ENCODE measurements at places on chromosomes 4 and X.

DNA sequence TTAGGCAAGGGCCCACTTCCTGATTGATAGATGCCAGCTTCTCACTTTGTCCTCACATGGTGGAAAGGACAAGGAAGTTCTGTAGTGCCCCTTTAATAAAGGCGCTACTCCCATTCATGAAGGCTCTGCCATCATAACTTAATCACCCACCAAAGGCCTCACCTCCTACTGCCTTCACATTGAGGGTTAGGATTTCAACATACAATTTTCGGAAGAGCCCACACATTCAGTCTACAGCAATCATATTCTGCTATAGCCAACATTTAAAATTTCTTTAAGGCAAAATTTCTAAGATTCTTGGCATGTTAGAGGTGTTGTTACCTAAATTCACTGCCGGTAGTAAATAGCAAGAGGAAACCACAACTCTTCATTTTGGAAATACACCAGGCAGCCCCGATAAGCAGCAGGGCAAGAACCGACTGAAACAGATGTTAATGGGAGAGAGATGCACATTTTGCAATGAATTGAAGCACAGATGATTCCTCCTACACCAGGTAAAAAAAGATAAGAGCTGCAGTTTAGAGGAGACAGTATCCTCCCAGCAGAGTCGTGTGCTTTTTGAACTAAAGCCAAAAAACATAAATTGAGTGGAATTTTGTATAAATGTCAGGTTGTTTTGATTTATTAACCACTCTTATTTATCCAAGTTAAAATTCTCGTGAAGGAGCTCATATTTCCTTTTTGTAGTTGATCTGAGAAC lies 594.9 kb downstream of the KCTD8 start:
- DNase-seq, result no peak

DNA sequence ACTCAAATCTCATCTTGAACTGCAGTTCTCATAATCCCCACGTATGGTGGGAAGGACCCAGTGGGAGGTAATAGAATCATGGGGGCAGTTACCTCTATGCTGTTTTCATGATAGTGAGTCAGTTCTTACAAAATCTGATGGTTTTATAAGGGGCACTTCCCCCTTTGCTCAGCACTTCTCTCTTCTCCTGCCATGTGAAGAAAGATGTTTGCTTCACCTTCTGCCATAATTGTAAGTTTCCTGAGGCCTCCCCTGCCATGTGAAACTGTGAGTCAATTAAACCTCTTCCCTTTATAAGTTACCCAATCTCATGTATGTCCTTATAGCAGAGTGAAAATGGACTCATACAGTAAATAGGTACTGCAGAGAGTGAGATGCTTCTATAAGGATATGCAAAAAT lies 1050.6 kb upstream of the GRIA3 start:
- DNase-seq, result no peak

GRCh38 chr4:6869944-6870343 lies 39.7 kb upstream of the TBC1D14 start:
- DNase-seq, result no peak

- DNase-seq, result no peak
Observed at GRCh38 chrX:16114611-16115010, 8.8 kb upstream of the GRPR start.

GRCh38 chrX:45952030-45952429 lies 593.2 kb downstream of the ZNF674 start:
- DNase-seq, result no peak

DNA sequence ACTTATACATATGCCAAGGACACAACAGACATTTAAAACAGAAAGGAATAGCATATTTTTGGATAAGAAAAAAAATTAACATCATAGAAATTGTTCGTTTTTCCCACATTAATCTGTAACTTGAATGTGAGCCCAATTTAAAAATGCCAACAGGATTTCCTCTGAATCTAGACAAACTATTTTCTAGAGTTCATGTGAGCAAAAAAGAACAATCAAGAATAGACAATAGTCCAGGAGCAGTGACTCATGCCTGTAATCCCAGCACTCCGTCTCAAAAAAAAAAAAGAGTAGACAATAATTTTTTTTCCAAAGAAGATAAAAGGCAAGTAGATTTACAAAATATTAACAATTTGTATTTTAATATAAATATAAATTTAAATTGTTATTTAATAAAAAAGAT lies 73.7 kb upstream of the DUSP21 start:
- DNase-seq, result no peak

DNA sequence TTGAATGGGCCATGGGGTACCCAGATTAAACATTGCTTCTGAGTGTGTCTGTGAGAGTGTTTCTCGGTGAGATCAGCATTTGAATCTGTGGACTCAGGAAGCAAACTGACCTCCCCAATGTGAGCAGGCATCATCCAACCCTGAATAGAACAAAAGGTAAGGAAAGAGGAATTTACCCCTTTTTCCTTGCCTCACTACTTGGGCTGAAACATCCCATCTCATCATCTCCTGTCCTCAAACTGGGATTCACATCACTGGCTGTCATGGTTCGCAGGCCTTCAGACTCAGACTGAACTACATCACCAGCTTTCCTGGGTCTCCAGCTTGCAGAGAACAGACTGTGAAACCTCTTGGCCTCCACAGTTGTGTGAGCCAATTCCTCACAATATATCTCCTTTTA lies 47.1 kb downstream of the TEC start:
- no peak for DNase-seq

- DNase-seq, result no peak
Observed at GRCh38 chr4:5452156-5452555, 256.2 kb downstream of the EVC2 start.

DNA sequence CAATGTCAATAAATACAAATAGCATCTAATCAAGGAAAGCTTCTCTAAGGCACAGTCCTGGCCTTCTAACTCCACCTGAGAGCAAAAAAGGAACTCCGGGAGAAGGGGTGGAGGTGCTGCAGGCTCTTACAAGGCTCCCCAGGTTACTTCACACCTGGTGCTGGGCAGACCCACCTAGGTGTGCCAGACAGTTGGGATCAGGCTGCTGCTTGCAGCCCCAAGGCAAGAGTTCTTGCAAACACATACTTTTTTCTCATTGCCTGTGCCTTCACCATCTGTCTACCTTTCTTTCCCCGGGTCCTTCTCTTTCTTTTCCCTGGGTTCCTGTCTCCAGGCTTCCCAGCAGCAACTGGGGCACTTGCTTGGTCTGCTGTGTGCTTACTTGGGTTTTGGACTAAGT lies 81.4 kb upstream of the STIM2 start:
- no peak for DNase-seq

DNA sequence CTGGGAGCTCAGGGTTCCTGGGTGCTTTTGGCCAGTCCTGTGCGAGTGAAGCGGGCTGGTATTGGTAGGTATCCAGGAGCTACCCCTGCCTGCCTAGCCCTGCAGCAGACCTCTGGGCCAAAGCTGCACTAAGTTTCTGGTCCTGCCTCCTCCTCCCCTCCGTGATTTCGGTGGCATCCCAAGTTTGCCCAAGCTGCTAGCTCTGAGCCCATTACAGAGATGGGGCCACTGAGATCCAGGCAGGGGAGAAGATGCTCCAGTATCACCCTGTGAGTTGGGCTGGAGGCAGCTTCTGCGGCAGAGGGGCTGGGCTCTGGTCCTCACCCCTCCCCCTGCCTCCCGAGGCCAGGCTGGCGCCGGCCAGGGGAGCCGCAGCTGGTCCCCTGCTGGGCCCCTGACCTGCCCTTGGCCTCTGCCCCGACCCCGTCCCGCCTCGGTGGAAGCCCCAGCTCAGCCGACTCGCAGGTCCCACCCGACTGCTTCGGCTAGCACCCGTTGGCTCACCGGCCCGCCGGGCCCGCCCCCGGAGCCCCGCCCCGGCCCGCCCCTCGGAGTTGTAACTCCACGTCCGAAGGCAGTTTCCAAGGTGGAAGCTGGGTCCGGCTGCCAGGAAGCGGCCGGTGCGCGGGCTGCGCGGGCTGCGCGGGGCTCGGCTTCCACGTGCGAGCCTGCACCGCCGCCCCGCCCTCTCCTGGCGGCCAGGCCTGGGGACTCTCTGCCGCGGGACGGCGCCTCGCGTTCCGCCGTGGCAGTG lies at the start of gene DUSP9:
TSS of gene DUSP9 (plus strand) at position 584 of the 754 bp plus-strand sequence. CDS start 751 bp downstream, outside the sequence.
- DNase-seq, result no peak

GRCh38 chrX:45322382-45322781 lies 121.7 kb upstream of the DIPK2B start:
- DNase-seq, result peak; percentile 13

- DNase-seq, result no peak
Observed at GRCh38 chr4:143417679-143418403, 81.2 kb downstream of the GAB1 start.

DNA sequence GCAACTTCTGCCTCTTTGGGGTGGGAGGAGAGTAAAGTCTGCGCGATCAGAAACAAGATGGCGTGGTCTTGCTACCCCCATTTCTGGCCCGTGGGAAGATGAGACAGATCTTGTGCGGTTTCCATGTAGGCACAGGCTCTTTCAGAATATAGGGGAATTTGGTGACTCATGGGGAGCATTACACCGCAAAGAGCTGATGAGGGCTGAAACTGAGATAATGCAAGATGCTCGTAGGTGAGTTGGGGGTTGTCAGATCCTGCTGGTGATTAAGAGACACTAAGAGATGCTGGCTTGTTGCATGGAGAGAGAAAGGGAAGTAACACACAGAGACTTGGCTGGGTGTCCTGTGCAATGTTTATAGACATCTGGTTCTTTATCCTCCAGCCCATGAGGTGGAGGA lies 1.5 kb downstream of the EVC start:
- no peak for DNase-seq

DNA sequence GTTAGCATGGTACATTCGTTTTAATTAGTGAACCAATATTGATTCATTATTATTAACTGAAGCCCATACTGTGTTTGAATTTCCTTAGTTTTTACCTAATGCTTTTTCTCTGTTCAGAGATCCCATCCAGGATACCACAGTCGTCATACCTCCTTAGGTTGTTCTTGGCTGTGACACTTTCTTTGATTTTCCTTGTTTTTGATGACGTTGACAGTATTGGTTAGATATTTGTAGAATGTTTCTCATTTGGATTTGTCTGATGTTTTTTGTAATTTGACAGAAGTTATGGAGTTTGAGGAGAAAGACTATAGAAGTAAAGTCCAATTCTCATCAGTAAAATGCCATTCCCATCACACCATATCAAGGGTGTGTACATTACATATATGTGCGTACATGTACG lies 16.2 kb upstream of the RAP2C start:
- DNase-seq, result no peak

DNA sequence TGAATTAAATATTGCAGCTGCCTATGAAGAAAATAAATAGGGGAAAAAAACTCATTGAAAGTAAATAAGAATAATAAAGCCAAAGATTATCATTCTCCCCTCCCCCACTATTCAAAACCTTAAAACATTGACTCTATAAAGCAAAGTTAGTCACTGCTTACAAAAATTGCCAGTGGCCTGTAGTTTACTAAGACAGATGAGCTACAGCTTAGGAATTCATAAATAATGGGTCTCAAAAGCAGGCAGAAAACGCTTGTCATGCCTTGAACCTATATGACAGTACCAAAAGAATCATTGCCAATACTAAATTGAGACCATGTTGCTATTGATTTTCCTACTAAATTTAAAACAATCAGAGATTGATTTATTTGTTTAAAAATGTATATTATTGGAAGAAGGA lies 78.9 kb downstream of the SLC10A7 start:
- DNase-seq, result no peak

GRCh38 chrX:129545408-129545807 lies 5.3 kb downstream of the OCRL start:
- peak; percentile 89 for DNase-seq

DNA sequence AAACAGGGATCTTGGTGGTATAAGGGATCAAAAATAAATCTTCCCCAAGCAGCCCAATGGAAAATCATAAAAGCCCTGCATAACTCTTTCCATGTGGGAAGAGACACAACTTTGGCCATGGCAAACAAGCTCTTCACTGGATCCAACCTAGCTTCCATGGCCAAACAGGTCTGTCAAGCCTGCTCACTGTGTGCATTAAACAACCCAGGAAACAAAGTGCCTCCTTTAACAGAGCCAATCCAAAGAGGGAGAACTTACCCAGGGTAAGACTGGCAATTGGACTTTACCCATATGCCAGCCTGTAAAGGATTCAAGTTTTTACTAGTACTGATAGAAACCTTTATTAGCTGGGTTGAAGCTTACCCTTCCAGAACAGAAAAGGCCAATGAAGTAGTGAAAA lies 7.6 kb upstream of the HERC5 start:
- DNase-seq, result no peak

DNA sequence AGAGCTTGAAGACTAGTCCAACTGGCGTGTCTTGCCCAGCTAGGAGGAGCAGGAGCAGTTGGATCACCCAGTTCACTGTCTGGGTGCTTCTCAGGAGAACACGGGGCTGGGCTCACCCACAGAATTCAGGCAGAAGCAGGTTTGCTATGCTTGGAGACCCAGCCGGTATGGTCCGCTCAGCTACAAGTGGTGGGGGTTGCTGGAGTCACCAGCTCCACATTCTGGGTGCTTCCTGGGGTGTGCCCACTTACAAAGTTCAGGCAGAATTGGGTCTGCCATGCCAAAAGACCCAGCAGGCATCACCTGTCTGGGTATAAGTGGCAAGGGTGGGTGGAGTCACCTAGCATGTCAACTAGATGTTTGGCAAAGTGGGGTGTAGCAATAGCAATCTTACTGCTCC lies 1061.8 kb downstream of the PCDH19 start:
- DNase-seq, result no peak

- no peak for DNase-seq
Observed at GRCh38 chr4:39616651-39617050, 22.0 kb downstream of the SMIM14 start.

- no peak for DNase-seq
Observed at GRCh38 chrX:78513971-78514738, 145.0 kb downstream of the RTL3 start.

- DNase-seq, result peak; percentile 31
Observed at GRCh38 chrX:20263474-20263873, 3.2 kb downstream of the RPS6KA3 start.

DNA sequence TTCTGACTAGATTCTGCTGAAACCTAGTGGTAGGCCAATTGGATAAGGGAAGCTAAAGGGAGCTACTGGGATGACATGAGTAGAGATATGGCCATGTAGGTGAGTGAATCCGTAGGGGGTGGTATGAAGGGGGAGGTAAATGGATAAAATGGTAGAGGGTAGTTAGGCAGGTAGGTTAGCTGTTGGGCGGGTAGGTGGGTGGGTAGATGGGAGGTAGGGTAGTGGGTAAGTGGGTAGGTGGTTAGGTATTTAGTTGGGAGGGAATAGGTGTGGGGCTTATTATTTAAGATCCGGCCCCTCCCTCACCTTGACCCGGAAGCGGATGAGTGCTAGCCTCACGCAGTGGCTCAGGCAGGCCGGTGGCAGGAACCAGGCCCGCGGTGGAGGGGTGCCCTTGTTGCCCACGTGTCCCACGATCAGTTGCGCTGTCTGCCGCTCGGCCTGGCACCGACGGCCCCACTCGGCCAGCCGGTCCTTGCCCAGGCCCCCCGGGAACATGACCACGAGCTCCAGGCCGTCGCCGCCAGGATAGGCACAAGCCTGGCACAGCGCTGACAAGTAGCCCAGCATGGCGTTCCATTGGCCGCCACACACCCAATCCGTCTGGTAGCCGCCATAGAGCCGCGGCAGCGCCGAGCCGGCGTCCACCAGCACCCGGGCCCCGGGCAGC lies 725 bp downstream of the FAM120C start:
- DNase-seq, result peak; percentile 78

DNA sequence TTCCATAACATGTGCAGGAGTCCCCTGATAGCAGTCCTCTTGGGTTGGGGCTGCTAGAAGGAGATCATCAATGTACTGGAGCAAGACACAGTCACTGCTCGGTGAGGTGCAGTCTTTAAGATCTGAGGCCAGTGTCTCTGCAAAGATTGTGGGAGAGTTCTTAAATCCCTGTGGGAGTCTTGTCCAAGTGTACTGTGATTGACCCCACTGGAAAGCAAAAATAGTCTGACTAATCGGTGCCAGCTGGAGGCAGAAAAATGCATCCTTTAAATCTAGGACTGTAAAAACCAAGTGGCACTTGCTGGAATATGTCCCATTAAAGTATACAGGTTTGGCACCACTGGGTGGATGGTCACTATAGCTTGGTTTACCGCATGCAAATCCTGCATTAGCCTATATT lies 31.1 kb downstream of the SULT1E1 start:
- no peak for DNase-seq

Measured in RPMI8226 (cell line).